ENCODE measurements at places on chromosomes 7 and 10. TPM values are rescaled to one million over a fixed set of nuclear protein-coding genes. Genes with fewer than 3 reads are reported as not detected.
A peak's percentile ranks its signal among the peaks of the same experiment; 100 is the strongest.

DNA sequence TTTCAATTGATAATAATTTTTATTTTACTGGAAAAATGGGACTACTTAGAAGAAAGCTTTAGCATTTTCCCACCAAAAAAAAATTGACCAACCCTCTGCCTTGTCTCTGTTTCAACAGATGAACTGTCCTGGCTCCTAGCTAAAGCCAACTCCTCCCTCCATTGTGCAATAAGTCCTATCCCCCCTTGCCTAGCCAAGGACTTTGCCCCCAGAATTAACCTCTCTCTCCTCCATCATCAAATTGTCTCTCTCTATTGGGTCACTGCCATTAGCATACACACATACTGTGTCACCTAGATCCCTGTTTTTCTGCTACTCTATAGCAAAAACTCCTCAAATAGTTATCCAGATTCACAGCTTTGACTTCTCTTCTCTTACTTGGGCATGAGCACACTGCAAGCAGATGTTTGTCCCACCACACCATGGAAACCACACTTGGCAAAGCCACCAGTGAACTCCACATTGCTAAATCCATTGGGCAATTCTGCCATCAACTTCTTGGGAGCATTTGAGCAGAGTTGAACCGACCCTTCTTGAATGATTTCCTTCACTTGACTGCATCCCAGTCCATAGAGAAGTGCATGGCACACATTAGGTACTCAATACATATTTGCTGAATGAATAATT, 91.4 kb upstream of the NEBL start:
- DNase-seq, result no peak

GRCh38 chr7:122750389-122750788, 47.7 kb upstream of the RNF148 start:
- DNase-seq, result no peak

- no peak for DNase-seq
These were observed 959 bp downstream of the DCLRE1C start for GRCh38 chr10:14952851-14953423.

GRCh38 chr7:127751062-127751461, 99.1 kb downstream of the SND1 start:
- no peak for DNase-seq

DNA sequence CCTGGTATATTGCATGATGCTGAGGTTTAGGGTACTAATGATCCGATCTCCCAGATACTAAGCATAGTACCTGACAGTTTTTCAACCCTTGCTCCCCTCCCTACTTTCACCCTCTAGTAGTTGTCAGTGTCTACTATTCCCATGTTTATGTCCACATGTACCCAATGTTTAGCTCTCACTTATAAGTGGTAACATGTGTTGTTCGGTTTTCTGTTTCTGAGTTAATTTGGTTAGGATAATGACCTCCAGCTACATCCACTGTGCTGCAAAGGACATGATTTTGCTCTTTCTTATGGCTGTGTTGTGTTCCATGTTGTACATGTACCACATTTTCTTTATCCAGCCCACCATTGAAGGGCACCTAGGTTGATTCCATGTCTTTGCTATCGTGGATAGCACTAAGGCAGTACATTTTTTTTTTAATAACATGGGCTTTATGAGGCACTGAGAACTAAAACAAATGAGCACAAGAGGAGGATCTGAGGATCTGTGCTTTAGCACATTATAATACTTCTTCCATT, 28.1 kb downstream of the ITGB8 start:
- no peak for DNase-seq

GRCh38 chr7:93910076-93910994, 4.0 kb downstream of the GNGT1 start:
- DNase-seq, result peak; percentile 12

The C7orf57 gene
- total RNA-seq, result not detected

The ACBD7 gene
- total RNA-seq, result 3.5 TPM

The CTNNA3 gene
- total RNA-seq, result 0.27 TPM

The SERPINE1 gene
- 3.7 TPM for total RNA-seq
